ENCODE measurements at places on chromosomes 5 and 9.

DNA sequence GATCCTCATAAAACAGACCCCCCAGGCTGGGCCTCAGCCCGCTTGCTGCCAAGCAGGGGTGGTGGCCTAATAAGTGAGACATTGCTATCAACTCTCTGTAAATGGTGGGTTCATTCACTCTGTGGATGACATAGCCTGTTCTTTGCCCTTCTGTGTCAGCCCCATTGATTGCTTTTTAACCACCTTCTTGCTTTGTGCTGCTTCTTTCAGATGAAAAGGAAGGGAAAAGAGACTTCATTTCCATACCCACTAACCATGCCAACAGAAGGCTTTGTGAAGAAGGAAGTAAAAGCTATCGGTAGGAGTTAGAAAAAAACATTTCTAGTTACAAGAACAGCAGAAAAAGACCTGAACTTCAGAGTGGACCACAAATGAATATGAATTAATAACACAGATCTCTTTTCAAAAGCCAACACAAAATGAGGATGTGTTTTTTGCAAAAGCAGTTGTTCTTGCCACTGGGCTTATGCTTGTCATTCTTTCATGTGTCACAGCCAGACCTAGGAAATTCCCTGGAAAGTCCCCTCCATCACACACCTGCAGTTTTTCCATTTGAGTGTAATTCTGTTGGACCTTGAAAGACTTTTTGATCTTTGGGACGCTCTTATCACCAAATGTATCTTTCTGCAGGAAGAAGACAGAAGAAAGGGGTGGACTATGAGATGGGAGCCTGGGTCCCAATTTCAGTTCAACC lies 507.7 kb downstream of the CCDC171 start:
- DNase-seq = no peak

DNA sequence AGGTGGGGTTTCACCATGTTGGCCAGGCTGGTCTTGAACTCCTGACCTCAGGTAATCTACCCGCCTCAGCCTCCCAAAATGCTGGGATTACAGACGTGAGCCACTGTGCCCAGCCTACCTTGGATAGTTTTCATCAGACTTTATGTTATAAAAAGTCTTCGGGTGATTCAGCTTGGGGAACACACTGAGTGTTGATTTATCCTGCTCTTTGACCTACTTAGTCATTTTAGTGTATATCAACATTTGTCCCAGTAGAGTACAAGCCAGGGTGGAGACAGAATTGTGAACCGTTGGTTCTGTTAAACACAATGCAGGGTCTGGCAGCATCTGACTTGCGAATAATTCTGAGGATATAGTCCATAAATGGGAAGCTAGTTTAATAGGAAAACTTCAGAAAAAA lies 39.7 kb downstream of the NFX1 start:
- DNase-seq = no peak

GRCh38 chr5:170420806-170421412 lies 31.7 kb upstream of the KCNMB1 start:
- DNase-seq = peak; percentile 17

DNA sequence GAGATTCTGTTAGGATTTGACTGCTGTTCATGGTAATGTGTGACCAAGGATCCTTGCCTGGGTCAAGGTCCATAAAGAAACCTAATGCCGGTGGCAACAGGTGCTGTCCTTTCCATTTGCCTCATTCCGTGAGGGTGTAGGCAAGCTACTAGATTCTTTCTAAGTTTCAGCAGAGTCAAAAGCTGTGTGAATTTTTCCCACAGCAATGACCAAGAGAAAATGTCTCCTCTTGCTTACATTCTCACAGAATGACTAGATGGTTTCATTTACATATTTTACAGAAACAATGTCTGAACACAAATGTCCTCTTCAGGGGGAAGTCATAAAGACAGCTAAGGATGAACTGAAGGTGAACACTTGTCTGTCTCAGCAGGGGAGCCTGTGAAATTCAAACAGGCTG lies 75.3 kb upstream of the SV2C start:
- no peak for DNase-seq

DNA sequence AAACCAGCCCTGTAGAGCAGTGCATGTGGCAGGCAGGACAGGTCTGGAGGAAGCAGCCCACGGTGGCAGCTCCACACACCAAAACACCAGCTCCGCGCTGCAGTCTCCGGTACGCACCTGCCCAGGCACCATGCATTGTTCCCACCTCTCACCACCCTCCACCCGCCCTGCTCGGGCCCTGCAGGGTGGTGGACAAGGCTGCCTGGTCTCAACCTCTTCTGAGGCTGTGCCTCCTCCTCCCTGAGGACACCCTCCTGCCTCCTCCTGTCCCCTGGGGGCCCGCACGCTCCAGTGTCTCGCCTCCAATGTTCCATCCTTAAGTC lies 96.2 kb downstream of the KCNT1 start:
- no peak for DNase-seq

DNA sequence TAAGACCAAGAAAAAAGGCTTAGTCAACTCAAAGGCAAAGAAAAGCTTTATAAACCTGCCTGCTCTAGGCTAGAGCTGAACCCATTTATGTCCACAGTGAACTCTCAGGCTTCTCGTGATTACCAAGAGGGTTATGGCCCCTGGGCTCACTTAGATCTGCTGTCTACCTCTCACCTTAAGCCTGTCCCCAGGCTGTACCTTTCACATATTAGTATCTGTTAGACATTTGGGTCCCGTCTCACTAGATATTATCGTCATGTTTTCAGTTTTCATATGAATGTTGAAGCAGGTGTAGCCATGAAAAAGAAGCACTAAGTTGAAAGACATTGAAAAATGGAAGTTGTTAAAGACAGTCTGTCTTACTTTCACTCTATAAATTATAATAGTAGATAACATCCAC lies 75.2 kb upstream of the COX7C start:
- no peak for DNase-seq

DNA sequence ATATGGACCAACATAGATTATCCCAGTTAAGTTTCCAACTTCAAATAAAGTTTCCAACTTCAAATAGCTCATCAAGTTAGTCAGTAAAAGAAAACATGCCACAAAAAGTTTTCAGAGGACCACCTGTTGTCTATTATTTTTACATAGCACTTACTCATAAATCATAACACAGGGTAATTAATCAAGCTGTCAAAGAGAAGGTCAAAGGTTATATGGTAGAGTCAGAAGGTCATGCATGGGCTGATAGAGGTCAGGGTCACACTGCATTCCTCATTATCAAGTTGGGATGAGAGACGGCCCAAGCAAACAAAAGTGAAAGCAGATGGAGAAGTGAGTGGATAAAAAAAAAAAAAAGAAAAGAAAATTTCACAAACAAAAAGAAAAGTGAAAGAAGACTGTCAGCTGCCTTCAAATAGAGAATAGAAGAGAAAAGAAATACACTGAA lies 145.5 kb upstream of the POU5F2 start:
- no peak for DNase-seq

- DNase-seq = no peak
Measured at GRCh38 chr9:111992523-111992922, 95.9 kb downstream of the UGCG start.

GRCh38 chr9:111094433-111094924 lies 56.2 kb upstream of the LPAR1 start:
- DNase-seq = no peak

DNA sequence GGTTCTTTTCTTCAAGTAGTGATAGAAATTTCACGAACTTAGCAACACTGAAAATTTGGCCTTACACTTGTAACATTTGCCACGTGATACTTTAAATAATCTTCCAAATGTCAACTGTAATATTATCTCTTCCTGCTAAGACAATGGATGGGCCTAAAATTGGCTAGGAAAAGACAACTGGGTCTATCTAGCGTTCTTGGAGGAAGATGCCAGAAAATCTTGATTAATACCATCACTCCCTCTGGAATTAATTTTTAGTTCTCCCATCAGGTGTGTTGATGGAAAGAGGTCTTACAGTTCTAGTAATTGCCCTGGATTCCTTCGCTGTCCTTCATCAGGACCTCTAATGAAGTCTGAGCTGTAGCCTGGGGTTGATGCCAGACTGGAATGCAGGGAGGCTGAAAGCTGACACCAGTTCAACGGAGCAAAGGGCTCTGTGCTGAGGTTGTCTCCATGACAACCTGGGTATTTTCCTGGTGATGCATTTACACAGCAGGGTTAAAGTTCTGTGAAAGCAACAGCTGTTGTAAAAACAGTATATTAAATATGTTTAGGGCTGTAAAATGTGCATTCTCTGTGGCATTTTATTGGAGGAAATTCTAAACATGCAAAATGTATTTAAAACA lies 92.3 kb downstream of the GAS1 start:
- no peak for DNase-seq

- no peak for DNase-seq
Measured at GRCh38 chr5:56377573-56377972, 144.4 kb upstream of the ANKRD55 start.

- DNase-seq = no peak
Measured at GRCh38 chr9:76459694-76460635, 983 bp downstream of the GCNT1 start.

DNA sequence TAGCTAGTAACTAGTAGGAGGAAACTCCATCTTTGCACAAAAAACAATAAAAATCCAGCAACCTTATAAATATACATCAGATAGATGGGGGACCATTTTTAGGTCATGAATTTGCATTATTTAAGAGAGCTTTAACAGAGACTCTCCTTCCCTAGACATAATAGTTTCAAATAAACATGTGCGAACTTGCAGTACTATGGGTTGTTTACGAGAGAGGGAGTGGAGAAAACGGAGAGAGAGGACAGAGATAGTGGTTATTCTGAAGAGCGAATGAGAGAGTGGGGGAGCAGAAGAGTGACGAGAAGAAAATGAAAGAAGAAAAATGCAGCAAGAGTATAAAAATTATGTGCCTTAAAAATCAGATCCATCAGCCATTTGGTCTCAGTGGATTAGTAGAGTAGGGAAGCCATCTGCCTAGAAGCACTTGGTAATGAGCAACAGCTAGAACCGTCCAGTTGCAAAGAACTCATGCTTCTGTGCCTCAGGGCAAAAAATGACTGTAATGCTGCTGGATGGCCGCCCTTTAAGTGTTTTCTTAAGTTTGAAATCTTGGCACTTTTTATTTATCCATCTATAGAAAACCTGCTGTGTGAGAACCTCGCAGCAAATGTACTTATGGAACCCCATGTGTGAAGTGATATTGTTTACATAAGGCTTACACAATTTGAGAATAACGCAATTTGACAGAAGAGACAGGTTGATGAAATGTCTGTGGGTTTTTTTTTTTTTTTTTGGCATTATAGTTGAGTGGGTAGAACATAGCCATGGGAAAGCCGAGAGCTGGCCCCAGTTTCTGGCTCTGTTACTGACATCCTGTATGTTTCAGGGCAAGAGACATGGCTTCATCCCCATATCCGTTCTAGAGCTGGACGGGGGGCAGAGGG lies 95.6 kb upstream of the ZNF608 start:
- no peak for DNase-seq

DNA sequence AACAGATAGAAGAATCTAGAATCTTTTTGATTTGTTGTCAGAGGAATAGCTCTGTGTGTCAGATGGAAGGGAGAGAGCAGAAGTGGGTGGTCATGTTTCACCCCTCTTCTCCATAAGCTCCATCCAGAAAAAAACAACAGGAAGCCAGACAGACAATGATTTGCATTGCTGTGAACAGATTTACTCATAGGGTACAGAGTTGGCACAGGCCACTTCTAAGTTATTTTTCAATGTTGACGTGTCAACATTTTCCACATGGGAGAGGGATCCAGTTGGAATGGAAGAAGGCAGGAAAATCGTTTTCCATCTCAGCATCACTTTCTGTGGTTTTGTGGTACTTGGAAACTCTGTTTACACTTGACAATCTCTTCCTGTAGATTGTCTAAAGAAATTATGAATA lies 86.7 kb downstream of the INSYN2B start:
- DNase-seq = no peak

DNA sequence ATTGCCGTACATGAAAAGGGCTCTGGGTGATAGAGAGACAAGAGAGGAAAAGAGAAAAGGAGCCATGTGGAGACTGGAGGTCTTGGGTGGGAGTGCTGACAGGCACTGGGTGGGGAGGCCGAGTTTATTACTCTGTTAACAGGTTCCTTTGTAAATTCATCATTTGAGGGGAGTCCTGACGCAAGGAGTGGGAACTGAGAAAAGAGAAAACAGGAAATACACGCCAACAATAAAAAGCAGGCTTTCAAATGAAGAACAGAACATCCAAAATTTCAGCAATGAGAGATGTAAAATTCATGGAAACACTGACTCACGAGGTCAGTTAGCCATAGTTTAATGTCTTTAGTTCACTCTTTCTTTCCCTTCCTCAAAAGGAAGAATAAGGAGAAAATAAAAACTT lies 342.8 kb downstream of the TMEM167A start:
- DNase-seq = no peak

- no peak for DNase-seq
Measured at GRCh38 chr5:107100121-107100520, 570.6 kb downstream of the EFNA5 start.

DNA sequence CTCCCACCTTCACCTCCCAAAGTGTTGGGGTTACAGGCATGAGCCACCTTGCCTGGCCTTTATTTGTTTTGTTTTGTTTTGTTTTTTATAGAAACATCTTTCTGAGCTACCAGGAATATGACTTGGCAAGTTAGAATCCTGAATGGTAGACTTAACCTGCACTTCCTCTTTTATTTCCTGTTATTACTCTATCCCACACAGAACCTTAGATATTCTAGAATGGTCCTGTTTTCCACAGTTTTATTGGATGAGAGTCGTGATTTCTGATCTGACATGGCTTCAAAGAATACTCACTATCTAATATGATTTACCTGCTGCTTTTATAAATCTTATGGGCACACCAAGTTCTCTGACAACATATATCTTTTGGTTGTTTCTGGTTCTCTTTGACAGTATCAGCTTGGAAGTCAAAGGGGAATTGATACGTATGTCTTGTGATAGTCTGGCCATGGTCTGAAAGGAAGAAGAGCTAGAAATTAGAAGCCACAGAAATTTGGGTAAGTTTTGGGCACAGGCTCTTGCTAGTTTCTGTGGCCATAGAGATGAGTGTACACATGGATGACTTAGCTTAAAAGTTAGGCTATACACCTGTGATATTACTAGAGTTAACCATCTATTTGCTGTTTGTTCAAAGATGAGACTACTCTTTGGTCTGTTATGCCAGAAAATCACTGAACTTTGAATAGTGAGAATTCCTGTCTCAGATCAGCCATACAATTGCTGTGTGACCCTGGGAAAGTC lies 4.7 kb upstream of the PANK3 start:
- DNase-seq = no peak

- no peak for DNase-seq
Measured at GRCh38 chr5:123124859-123125595, 36.0 kb downstream of the PRDM6 start.

GRCh38 chr9:111179577-111179976 lies 141.3 kb upstream of the LPAR1 start:
- no peak for DNase-seq

- DNase-seq = no peak
Measured at GRCh38 chr5:160774666-160775315, 77.2 kb downstream of the ATP10B start.

DNA sequence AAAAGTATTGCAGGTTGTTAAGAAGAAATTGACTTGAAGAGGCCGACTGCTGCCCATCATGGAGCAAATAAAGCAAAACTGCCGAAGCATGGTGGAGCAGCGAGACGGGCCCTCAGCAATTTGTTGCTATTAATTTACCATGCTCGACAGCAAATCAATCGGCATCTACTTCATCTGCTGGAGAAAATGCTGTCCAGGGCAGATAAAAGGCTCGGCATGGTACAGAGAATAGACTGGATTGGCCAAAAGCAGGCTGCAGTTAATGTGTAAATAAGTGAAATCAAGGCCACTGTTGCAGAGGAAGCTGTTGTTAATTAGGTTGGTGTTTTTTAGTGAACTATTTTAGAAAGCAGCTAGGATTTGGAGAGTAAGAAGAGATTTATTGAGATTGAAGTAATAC lies 8.3 kb downstream of the TLE4 start:
- DNase-seq = no peak
